ENCODE measurements at places on chromosomes 12 and 14. TPM values are rescaled to one million over a fixed set of nuclear protein-coding genes. Genes with fewer than 3 reads are reported as not detected.

The STYK1 gene
- not detected for total RNA-seq

The PRH2 gene
- not detected for total RNA-seq

The AQP6 gene
- total RNA-seq = not detected

The RASSF9 gene
- 7.3 TPM for total RNA-seq

The CDH24 gene
- 2.1 TPM for total RNA-seq

The GNB3 gene
- 7.5 TPM for total RNA-seq

The CYP27B1 gene
- not detected for total RNA-seq

The GALNT8 gene
- 1.5 TPM for total RNA-seq

The CEBPE gene
- total RNA-seq = not detected

The DNAI7 gene
- total RNA-seq = 1.1 TPM
